Posterior vena cava (tissue), 2 donors: ENCODE measurements at places on chromosomes 2 and 18. TPM values are rescaled to one million over a fixed set of nuclear protein-coding genes. Genes with fewer than 3 reads are reported as not detected.

Gene C1QL2
- not detected for total RNA-seq

- DNase-seq = no peak
Observed at GRCh38 chr2:37366773-37367172, 22.3 kb downstream of the QPCT start.

DNA sequence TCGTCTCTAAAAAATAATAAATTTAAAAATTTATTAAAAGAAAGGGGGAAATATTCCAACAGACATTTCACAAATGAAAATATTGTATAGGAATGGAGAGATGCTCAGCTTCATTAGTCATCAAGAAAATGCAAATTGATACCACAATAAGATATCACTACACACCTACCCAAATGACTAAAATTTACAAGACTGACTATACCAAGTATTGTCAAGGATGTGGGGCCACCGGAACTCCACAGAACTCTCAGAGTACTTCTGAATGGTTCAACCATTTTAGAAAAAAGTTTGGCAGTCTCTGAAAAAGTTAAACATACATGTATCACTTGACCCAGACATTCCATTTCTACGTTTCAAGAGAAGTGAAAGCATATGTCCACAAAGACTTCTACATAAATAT is 163.4 kb downstream of the EHBP1 start:
- DNase-seq = no peak

DNA sequence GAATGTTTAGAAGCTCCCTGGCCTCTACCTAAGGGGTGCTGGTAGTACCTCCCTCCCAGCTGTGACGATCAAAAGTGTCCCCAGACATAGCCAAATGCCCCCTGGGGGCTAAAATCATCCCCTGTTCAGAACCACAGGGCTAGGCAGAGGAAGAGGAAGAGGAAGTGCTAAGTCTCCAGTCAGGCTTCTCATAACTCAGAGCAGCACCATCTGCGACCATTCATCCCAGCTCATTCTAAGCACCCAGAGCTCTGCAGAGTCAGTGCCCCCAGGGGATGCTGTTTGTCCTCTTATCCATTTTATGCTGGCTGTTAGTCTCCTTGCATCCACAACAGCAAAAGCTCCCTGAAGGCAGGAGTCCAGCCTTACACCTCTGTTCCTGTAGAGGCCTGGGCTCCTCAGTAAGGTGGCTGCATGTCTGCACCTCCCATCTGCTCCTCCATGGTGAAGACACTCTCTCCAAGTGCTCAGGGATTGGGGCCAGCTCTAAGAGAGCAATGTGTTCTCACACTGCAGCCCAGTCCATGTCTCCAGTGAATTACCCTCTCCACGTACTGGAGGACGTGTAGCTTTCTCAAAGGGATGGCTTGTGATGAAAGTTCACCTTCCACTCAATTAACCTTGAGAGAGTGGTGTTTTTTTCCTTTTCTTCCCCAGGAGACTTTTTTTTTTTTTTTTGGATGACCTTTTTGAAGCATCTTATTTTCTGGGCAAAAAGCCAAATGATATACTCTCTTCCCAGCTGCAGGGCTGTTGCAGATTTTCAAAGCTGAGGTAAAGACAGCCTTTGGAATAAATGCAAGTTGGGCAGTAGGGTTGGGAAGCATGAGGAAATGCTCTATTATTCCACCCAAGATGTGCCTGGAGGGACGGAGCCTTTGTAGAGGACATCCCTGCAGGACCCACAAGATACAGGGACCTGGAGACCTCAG is 158.9 kb upstream of the SLC14A2 start:
- no peak for DNase-seq

DNA sequence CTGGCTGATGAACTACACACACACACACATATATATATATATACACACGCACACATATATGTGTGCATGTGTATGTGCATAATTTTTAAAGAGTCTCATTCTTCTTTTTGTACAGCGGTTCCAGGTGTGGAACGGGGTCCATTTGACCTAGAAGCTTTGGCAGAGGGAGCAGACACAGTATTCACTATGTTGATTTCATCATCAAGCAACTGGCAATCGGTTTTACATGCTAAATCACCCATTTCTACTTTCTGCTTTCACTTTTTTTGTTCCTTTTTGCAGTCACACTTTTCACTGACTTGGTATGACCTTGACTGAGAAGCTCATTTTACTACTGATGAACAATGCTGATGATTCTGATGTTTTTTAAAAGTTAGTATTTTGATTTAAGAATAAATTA is 63.0 kb upstream of the PGAP1 start:
- DNase-seq = no peak

- no peak for DNase-seq
Observed at GRCh38 chr2:15212249-15212648, 348.9 kb downstream of the NBAS start.
